ENCODE measurements at places on chromosomes 3 and 15. TPM values are rescaled to one million over a fixed set of nuclear protein-coding genes. Genes with fewer than 3 reads are reported as not detected.

- no peak overlapping the region for H3K4me3 ChIP-seq
- no peak for DNase-seq
- H3K27ac ChIP-seq = no peak overlapping the region
- H3K4me1 ChIP-seq = no peaks in the 10 kb centered on the region
These were observed 77.4 kb downstream of the STAC start for GRCh38 chr3:36457667-36458066.

GRCh38 chr3:42541079-42541478 is 38.6 kb downstream of the VIPR1 start:
- no peaks in the 10 kb centered on the region for H3K27me3 ChIP-seq
- H3K36me3 ChIP-seq = no peaks in the 10 kb centered on the region
- H3K27ac ChIP-seq = no peak overlapping the region
- H3K4me1 ChIP-seq = peaks cover 3% of the 10 kb centered on the region
- no peak overlapping the region for H3K4me3 ChIP-seq

DNA sequence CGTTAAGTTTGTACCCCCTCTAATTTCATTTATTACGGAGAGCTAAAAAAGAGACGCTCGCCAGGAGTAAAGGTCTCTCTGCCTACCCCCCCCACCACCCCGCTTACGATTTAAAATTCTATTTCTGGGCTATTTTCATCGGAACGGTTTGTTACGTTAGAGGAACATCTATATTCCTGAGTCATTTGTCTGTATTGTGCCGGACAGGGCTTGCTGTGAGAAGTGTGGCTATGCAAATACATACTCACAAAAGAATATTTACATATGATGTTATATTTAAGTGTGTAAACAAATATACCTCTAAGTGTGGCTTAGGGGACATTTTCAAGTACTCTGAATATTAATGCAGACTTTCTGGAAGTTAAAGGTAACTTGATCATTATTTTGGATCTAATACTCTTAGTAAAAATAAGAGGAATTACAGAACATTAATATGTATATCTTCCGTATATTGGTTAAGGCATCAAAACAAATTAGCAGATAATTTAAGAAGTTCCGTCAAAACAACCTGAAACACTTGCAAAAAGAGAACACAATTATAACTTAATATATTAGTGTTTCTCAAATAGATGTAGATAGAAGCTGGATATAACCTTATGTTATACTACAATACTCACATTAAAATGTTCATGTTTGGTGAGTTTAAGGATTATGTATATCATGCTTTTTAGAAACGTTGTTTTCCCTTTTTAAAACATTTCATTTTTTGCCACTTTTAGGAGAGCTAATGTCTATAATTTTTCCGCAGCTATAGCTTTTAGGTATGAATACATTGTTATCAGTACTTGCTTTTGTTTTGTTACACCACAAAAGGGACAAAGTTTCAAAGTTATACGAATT is 1.6 kb upstream of the SHOX2 start:
- H3K36me3 ChIP-seq = peaks cover 1% of the 10 kb centered on the region
- H3K4me3 ChIP-seq = peak overlapping the region; percentile 78
- no peak for DNase-seq

The MAP2K1 gene
- total RNA-seq = 93.0 TPM

The ZNF717 gene
- 35.4 TPM for total RNA-seq

The DGKG gene
- total RNA-seq = 0.92 TPM

The ABTB1 gene
- 12.5 TPM for total RNA-seq

The LRRK1 gene
- total RNA-seq = 6.3 TPM
